Upper lobe of left lung (tissue), 6 donors: ENCODE measurements at places on chromosomes 4 and X. TPM values are rescaled to one million over a fixed set of nuclear protein-coding genes. Genes with fewer than 3 reads are reported as not detected.

DNA sequence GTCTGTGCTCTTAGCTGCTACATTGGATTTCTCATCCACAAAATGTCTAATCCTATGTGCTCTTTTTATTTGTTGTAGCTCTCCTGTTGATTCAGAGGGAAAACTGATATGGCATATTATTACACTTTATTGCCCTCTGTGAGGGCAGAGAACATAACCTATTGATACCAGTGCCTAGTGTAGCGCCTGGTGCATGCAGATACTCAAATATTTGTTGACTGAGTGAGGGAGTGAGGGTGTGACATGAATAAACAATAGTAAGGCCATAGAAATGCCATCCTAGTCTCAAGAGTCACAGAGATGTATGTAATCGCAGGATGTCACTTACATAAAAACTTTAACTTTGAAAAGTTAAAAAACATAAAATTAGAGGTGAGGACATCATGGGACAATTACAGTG lies 159.1 kb downstream of the SHROOM3 start:
- H3K27me3 ChIP-seq = no peaks in the 10 kb centered on the region
- H3K27ac ChIP-seq = no peak overlapping the region
- peaks cover 3% of the 10 kb centered on the region for H3K4me1 ChIP-seq
- no peak for DNase-seq
- no peaks in the 10 kb centered on the region for H3K36me3 ChIP-seq

DNA sequence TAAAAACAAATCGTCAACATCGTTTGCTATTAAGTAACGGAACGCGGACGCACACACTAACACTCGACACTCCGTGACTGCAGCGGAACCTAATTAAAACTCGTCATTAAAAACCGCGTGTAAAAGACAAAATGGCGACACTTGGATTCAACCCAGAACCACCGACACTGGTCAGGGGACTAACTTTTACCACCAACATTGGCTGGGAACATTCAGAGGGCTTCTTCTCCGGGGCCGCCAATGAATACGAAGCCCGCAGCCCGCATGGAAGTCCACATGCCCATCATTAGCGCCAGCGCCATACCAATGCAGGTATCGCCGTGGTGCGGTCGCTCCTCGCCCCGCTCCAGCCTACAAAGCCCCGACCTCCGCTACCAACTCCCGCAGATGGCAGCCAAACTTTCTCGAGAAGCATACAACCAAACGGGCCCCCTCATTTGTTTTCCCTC lies 498 bp downstream of the RBMX start:
- peak overlapping the region; percentile 71 for H3K4me3 ChIP-seq
- no peaks in the 10 kb centered on the region for H3K4me1 ChIP-seq
- H3K27me3 ChIP-seq = no peaks in the 10 kb centered on the region
- H3K27ac ChIP-seq = peak overlapping the region; percentile 96

DOK7 gene
- total RNA-seq = 3.3 TPM

DNA sequence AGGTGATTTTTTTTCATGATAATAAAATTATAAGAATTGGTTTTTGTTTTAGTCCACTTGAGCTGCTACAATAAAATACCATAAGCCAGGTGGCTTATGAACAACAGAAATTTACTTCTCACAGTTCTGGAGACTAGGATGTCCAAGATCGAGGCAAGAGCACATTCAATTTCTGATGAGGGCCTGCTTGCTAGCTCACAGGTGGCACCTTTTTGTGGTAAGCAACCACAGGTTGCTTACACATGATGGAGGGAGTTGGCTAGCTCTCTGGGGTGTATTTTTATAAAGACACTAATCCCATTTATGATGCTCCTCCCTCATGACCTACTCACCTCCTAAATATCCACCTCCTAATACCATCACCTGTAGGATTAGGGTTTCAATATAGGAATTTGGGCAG lies 1248.5 kb upstream of the TENM3 start:
- no peak overlapping the region for H3K4me3 ChIP-seq
- no peak for DNase-seq
- no peak overlapping the region for H3K27ac ChIP-seq
- H3K36me3 ChIP-seq = no peaks in the 10 kb centered on the region

GRCh38 chr4:152485726-152486276 lies 50.1 kb downstream of the FBXW7 start:
- H3K4me3 ChIP-seq = no peak overlapping the region
- H3K36me3 ChIP-seq = no peaks in the 10 kb centered on the region

GRCh38 chr4:62288808-62289541 lies 1088.8 kb downstream of the ADGRL3 start:
- H3K36me3 ChIP-seq = no peaks in the 10 kb centered on the region
- no peak overlapping the region for H3K4me3 ChIP-seq
- H3K27me3 ChIP-seq = no peaks in the 10 kb centered on the region
- no peaks in the 10 kb centered on the region for H3K4me1 ChIP-seq
- no peak for DNase-seq

DNA sequence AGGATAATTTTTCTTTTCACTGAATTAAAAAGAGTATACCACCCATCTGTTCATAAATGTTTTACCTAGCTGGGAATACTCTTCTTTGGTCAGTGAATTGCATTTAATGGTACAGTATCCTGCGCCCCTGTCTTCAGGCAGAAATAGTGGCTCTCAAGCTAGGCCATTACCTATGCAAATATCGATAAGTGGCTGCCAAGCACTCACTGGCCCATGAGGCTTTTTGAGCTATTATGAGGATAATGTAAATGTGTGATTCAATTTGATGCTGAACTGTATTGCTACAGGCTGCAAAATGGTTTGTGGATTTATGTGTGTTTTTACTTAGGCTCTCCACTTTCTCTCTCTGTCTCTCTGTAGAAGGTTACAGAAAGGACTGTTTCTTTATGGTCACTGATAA lies 30.1 kb upstream of the MTMR1 start:
- DNase-seq = no peak
- H3K4me3 ChIP-seq = no peak overlapping the region
- H3K27ac ChIP-seq = no peak overlapping the region
- H3K27me3 ChIP-seq = no peaks in the 10 kb centered on the region

LIN54 gene
- 11.7 TPM for total RNA-seq

DNA sequence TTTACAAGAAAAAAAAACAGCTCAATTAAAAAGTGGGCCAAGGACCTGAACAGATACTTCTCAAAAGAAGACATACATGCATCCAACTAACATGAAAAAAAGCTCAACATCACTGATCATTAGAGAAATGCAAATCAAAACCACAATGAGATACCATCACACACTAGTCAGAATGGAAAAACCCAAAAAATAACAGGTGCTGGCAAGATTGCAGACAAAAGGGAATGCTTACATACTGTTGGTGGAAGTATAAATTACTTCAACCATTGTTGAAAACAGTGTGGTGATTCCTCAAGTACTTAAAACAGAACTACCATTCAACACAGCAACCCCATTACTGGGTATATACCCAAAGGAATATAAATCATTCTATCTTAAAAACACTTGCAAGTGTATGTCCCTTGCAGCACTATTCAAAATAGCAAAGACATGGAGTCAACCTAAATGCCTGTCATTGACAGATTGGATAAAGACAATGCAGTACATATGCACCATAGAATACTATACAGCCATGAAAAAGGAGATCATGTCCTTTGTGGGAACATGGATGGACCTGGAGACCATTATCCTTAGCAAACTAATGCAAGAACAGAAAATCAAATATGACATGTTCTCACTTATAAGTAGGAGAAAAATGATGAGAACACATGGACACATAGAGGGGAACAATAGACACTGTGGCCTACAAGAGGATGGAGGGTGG lies 97.6 kb downstream of the RAB28 start:
- no peaks in the 10 kb centered on the region for H3K36me3 ChIP-seq
- no peak overlapping the region for H3K4me3 ChIP-seq
- H3K27ac ChIP-seq = no peak overlapping the region
- no peaks in the 10 kb centered on the region for H3K27me3 ChIP-seq
- no peak for DNase-seq

DNA sequence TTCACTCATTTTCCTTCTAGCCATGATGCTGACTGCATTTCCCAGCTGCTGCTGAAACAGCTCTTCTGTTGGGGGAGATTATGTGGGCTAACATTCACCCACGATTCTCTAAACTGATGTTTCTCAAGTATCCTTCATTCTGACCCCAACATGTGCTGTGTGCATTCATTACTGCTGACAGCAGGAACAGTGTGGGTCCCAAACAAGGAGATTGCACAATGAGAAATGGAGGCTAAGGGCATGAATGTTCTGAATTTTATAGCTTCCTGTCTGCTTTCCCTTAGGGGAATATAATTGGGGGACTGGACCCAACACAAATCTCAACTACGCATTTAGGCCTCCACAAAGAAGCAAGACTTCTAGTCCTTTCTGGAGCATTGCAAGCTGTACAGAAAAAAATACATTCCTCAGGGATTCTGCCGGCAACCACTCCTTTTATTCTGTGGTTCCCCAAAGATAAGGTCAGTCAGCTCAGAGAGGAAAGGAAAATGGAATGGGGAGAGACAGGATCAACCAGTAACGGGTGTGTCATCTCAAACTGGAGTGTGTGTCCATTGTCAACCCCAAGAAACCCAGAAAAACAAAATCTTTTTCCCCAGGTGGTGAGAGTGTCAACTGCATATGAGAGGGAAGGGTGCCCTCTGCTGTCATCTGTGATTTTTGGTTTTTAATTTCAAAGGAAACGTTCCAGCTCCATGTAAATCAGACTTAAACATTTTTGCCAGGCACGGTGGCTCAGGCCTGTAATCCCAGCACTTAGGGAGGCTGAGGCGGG lies 81.5 kb upstream of the EGFL6 start:
- H3K4me1 ChIP-seq = peaks cover 12% of the 10 kb centered on the region
- H3K36me3 ChIP-seq = no peaks in the 10 kb centered on the region
- peak overlapping the region; percentile 43 for H3K27ac ChIP-seq
- no peak for DNase-seq
- H3K27me3 ChIP-seq = no peaks in the 10 kb centered on the region
- no peak overlapping the region for H3K4me3 ChIP-seq

- no peak overlapping the region for H3K27ac ChIP-seq
- H3K27me3 ChIP-seq = no peaks in the 10 kb centered on the region
- H3K4me3 ChIP-seq = no peak overlapping the region
- no peak for DNase-seq
- no peaks in the 10 kb centered on the region for H3K36me3 ChIP-seq
These were observed 36.6 kb downstream of the VCX3A start for GRCh38 chrX:6498324-6498723.

DNA sequence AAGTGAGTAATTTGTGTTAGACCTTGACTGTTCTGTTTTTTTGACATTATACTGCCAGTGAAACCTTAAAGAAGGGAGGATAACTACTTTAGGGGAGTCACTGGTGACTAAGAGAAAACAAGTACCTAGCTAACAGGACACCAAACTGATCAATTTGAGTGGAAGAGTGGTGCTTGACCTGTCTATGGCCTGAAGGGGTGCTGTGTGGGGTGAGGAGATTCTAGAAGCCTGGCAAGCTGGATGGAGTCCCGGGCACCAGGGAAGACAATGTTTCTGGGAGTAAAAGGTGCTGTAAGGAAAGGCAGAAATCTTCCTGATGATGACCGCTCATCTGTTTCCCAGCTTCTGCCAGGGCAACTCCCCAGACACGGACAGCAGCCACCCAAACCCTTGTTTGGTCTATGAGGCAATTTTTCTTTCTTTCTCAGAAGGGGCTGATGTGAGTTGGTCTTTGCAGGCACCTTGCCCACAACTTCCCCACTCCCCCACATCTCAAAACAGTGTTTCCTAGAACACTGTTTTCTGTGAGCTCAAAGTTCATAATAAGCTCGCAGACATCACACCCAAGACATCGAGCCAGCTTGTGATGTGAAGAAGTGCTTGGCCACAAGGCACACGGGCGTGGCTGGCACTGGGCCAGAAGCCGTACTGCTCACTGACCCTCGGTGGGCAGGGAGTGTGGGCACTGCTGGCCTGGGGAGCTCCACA lies 4.6 kb downstream of the TXK start:
- H3K4me3 ChIP-seq = no peak overlapping the region
- DNase-seq = no peak
- H3K27ac ChIP-seq = no peak overlapping the region
- H3K27me3 ChIP-seq = no peaks in the 10 kb centered on the region
- H3K4me1 ChIP-seq = peaks cover 20% of the 10 kb centered on the region
- no peaks in the 10 kb centered on the region for H3K36me3 ChIP-seq

- no peak for DNase-seq
- H3K36me3 ChIP-seq = no peaks in the 10 kb centered on the region
- H3K27ac ChIP-seq = no peak overlapping the region
- H3K4me3 ChIP-seq = no peak overlapping the region
- no peaks in the 10 kb centered on the region for H3K4me1 ChIP-seq
These were observed 2070.6 kb downstream of the PCDH7 start for GRCh38 chr4:32790803-32791202.

GRCh38 chr4:185504098-185505047 lies 30.9 kb downstream of the PDLIM3 start:
- no peak overlapping the region for H3K4me3 ChIP-seq
- H3K27ac ChIP-seq = peak overlapping the region; percentile 30
- DNase-seq = peak; percentile 17
- H3K36me3 ChIP-seq = peaks cover 14% of the 10 kb centered on the region
- no peaks in the 10 kb centered on the region for H3K27me3 ChIP-seq
- no peaks in the 10 kb centered on the region for H3K4me1 ChIP-seq

EGF gene
- total RNA-seq = 9.2 TPM

GPRASP2 gene
- total RNA-seq = 9.1 TPM

DNA sequence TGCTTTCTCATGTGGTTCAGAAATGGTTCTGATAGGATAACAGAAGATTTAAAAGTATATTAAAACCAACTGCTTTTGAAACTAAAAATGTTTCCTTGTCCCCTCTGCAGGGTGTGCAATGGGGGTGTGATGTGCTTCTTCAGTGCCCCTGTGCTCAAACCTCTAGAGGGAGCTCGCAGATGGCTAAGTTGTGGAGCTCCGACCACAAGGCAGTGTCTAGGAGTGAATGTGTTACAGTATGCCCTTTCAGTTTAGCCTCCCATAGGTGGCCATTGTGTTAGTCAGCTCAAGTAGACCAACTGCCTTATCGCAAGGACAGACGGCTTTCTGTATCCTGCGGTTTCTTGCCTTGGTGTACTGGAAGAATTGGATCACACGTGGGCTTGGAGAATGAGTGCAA lies 130.5 kb downstream of the TENT5D start:
- H3K27me3 ChIP-seq = no peaks in the 10 kb centered on the region
- no peaks in the 10 kb centered on the region for H3K36me3 ChIP-seq
- H3K4me1 ChIP-seq = no peaks in the 10 kb centered on the region
- H3K27ac ChIP-seq = no peak overlapping the region

DNA sequence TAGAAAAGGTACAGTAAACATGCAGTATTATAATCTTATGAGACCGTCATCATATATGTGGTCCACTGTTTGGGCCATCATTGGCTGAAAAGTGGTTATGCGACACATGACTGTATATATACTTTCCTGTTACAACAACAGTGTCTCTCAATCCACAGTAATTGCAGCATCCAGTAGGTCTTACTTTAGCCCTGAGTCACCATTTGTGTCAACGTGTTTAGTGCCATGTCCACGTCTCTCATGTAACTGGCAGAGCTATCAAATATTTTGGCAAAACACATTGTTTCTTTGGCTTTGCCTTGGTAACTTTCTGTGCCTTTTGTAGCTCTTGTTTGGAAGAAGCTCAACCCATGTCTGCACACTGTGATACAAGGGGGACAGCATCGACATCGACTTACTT lies 73.8 kb downstream of the CD38 start:
- H3K27me3 ChIP-seq = no peaks in the 10 kb centered on the region
- no peak for DNase-seq
- H3K4me3 ChIP-seq = no peak overlapping the region
- no peak overlapping the region for H3K27ac ChIP-seq
- no peaks in the 10 kb centered on the region for H3K4me1 ChIP-seq
- H3K36me3 ChIP-seq = no peaks in the 10 kb centered on the region

- no peak overlapping the region for H3K4me3 ChIP-seq
- no peaks in the 10 kb centered on the region for H3K27me3 ChIP-seq
- H3K27ac ChIP-seq = no peak overlapping the region
- DNase-seq = no peak
These were observed 42.5 kb downstream of the ADD1 start for GRCh38 chr4:2886161-2886560.
